ENCODE measurements at places on chromosomes 1 and 21. TPM values are rescaled to one million over a fixed set of nuclear protein-coding genes. Genes with fewer than 3 reads are reported as not detected.
A peak's percentile ranks its signal among the peaks of the same experiment; 100 is the strongest.

DNA sequence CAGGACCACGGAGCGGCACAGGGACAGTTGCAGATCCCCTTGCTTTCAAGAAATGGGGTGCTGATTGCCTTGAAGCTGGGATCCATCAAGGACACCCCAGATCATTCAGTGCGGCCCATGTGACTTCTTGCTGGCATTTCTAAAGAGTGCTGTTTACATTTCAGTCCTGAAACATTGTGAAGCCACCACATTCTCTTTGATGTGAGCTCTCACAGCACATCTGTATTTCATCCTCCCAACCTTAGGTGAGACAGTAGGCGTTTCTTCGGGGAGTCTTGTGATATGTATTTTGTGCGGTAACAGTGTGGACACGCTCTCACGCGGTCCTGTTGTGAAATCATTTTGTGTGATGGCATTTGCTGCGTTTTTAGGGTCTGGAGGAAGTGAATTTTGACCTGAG, 57.2 kb downstream of the CACHD1 start:
- DNase-seq: no peak

DNA sequence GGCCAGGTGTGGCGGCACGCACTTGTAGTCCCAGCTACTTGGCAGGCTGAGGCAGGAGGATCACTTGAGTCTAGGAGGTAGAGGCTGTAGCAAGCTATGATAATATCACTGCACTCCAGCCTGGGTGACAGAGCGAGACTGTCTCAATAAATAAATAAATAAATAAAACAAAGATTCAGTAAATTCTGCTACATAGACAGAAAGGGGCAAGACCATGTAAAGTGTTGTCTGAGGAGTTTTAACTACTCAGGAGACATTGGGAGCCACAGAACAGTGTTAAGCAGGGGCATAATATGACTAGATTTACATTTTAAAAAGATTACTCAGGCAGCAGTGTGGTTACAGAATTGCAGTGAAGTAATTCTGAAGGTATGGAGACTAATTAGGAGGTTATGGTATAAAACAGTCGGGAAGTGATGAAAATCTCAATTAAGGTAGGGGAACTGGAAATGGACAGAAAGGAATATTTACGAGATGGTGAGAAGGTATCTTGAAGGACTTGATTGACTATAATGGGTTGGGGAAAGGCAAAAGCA, 94.7 kb downstream of the ATP1B1 start:
- DNase-seq: no peak

GPR161 gene
- polyA plus RNA-seq: 0.13 TPM

- no peak for DNase-seq
These were observed 5.1 kb downstream of the CASZ1 start for GRCh38 chr1:10791105-10791951.

DNA sequence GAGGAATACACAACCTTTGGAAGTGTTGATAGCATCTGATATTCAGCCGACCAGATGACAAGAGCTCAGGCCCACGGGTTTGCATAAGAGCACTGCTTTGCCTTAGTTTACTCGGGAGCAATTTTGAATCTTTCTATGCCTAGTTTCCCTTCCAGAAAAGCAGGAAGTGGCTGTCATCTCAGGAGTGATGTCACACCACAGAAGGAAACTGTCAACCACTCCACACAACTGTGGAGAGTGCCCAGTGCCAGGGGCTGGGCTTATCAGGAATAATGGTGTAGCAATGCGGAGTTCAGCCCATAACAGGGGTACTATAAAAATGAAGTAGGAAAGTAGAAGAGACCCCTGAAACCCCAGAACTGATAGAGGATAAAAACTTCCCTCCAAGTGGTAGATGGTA, 28.4 kb downstream of the NTPCR start:
- no peak for DNase-seq

DNA sequence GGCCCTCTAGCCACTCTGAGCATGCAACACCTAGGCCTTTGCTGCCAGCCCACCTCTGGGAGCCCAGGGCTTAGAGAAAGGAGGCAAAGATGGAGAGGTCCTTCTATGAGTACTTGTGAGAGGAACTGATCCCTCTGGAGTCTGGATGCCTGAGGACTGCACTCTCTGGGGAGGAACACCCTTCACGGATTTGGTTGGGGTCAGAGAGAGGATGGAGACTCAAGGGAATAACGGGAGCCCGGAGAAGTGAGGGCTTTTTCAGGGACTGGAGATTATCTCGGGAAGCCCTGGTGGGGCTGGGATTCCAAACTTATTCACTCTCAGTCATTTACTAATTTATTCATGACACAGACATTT, 413 bp upstream of the C1orf232 start:
- DNase-seq: no peak

SNX7 gene
- polyA plus RNA-seq: 14.3 TPM

- DNase-seq: no peak
These were observed 53.5 kb upstream of the BACH1 start for GRCh38 chr21:29245104-29245643.

TADA1 gene
- polyA plus RNA-seq: 21.3 TPM

GRCh38 chr21:26224366-26224765, 53.8 kb upstream of the APP start:
- no peak for DNase-seq

GRCh38 chr21:19553919-19554615, 1150.5 kb upstream of the TMPRSS15 start:
- no peak for DNase-seq

DNA sequence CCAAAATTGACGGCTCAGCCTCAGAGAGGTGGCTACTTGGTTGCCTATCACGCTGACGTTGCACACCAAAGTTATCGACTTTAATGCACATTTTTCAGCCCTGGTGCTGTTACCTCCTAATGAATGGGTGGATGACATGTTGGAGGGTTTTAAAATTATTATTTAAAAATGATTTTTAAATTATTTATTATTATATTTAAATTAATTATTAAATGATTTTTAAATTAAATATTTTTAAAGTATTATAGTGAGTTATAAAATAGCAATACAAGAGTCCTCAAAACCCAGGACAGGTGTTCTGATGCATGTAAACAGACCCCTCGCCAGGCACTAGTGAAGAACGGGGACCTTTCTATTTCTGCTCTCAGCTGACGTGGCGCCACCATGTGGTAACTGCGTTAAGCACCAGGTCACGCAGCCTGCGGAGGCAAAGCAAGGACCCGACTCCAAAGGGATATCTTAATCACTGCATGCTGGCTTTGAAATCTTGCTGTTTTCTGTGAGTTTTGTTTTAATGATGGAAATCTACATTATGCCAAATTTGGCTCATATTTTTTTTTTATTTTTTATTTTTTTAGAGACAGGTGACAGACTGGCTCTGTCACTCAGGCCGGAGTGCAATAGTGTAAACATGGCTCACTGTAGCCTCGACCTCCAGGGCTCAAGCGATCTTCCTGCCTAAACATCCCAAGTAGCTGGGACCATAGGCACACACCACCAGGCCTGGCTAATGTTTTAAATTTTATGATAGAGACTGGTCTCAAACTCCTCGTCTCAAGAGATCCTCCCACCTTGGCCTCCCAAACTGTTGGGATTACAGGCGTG, 22.6 kb downstream of the CASP9 start:
- peak; percentile 55 for DNase-seq

GRCh38 chr1:12276225-12276624, 46.4 kb downstream of the VPS13D start:
- DNase-seq: peak; percentile 32

- DNase-seq: no peak
These were observed 25.0 kb upstream of the CCDC27 start for GRCh38 chr1:3727042-3727824.

DNA sequence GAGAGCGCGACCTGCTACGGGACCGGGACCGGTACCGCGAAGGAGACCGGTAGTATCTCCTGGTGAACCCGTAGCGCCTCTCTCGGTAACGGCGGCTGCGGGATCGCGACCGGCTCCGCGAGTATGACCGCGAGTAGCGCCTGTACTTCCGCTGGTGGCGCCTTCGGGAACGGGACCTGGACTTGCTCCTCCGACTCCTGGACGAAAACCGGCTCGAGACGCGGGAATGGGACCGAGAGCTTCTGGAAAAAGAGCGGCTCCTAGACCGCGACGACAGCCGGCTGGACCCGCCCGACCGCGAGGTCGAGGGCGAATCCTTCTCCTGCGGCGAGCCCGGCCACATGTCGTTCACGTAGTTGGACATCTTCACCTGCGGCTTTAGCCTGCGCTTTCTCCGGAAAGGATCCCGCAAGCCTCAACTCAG, 642 bp downstream of the RSRP1 start:
- DNase-seq: no peak

- DNase-seq: no peak
These were observed 1.3 kb downstream of the SLC41A1 start for GRCh38 chr1:205811660-205812059.

DNA sequence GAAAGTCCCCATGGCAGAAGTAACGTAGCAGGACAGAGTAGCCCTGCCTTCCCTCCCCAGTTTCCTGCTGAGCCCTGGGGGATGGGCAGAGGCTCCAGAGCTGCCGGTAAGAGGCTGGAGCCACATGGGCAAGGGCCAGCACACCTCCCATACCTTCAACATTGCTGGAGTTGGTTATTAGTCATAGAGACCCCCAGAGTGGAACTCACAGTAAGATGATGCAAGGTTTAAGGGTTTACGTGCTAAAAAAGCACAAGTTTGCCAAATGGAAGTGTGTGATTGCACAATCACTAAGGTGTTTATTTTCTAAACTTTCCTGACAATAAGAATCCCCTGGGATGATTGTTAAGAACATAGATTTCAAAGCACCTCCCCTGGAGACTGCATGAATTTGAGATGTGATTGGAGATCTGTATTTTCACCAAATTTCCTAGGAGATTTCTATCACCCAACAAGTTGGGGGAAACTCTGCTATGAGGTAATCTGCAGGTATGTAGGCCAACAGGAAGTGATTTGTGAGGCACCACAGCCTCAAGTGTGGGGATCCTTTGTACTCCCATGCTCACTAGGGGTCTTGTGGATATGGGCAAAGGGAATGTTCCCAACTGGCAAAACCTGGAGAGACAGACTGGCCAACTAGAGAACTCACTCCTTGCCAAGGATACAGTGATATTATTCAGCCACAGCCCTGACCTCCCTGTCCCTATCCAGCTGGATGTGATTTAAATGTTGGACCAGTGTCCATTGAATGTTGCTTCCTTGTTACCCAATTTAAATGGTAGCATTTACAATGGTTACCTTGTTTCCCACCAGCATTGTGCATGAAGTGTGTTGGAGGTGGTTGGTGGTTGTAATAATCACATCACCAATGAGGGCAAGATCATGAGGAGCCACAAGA, 37.1 kb upstream of the CSF1 start:
- DNase-seq: no peak

HSD11B1 gene
- not detected for polyA plus RNA-seq

TAGLN2 gene
- 21.2 TPM for polyA plus RNA-seq

- DNase-seq: no peak
These were observed 556.1 kb downstream of the BRINP3 start for GRCh38 chr1:189921613-189922012.

PRRX1 gene
- not detected for polyA plus RNA-seq

CELSR2 gene
- polyA plus RNA-seq: 6.6 TPM

DNA sequence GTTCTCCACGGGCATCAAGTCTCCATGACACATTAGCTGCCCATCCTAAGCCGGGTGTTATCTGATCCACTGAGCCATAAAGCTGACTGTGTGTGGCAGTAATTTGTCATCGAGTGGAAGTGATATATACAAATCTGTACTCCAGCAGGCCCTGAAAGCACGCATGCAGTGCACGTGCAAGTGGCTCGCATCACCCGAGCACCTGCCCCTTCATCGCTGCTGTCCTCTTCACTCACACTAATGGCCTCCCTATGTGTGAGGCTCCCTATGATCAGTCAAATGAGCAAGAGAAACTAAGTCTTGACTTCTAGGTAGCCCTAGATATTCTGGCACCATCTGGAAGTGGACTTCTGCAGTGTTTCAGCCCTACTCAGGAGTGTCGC, 248.6 kb downstream of the MATN1 start:
- DNase-seq: no peak

DNA sequence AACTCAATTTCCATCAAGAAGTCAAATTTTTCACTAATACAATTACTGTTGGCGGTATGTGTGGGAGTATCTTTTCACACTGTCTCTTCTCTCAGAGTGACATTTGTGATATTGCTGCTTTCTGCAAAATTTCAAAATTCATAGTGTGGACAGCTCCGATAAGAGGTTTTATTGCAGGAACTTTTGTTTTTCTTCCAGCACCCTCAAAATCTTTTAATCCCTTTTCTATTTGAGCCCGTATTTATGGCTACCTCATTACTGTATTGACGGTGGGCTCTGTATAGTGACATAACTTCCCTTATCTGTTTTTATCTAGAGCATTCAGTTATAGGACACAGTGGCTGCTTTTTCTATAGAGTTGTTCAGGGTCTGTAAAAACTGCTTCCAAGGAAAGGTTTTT, 794.4 kb upstream of the TMPRSS15 start:
- DNase-seq: no peak

DNA sequence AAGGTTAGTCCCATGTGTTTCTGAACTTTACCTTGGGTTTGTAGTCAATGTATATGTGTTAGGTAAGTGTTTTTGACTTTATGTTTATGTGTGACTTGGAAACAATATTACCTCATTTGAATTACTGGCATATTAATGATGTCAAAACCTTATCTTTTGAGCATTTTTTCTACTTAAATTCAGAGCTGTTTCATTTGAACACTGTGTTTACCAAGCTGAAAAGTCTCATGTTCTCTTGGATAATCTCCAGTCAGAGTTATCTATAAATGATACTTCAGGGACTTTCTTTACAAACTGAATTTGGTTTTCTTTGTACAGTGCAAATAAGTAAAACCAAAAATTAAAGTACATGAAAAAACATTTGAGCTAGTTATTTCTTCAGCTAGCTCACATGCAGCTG, 30.0 kb downstream of the ADAMTS1 start:
- DNase-seq: no peak

DNA sequence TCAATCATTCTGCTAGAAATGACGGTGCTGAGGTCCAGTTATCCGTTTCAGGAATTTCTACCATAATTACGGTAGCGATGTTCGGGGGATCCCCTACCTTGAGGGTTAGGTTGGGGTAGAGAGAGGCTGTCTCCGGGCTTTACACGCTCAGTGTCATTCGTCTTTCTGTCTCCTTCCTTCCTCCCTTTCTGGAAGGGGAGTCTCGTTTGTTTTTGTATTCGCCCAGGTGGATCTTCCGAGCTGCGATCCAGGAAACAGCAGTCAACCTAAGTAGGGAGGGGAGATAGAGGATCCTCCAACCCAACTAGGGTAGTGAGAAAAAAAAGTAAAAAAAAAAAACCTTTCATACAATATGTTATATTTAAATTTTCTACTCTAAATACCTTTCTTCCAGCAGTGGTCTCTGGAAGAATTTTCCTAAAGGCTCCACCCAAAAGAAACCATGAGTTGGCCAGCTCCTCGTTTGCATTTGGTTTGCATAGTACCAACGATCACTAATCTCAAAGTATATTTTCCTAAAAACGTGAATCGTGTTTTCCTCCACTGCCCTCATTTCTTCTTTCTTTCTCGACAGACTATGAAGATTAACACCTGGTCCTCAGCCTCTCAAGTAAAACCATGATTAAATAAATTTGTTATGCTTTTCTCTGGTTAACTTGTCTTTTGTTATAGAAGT, 611 bp upstream of the PIK3C2B start:
- DNase-seq: no peak

DNA sequence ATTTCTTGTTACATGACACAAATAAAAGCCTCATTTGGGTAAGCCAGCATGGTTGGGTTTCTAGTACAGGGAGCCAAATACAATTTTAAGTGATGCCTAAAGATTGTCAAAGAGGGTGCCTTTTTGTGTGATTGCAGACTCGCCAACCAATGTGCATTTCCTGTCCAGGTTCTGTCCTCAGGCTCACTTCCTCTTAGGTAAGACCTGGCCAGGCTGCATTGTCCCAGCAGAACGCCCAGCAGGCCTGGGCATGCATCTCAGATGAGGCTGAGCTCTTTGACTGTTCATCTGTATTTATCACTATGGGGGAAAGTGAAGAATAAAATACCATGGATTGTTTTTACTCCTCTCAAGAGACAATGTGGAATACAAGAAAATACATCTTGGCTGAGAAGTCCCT, 49.7 kb downstream of the KCNC4 start:
- no peak for DNase-seq

Data from HepG2 (cell line).